ENCODE measurements at places on chromosomes 7 and 10. TPM values are rescaled to one million over a fixed set of nuclear protein-coding genes. Genes with fewer than 3 reads are reported as not detected.

AGR3 gene
- total RNA-seq = 122 TPM

SORBS1 gene
- 699 TPM for total RNA-seq

EBLN1 gene
- not detected for total RNA-seq

CALY gene
- total RNA-seq = 1.1 TPM

GRM3 gene
- not detected for total RNA-seq

PON3 gene
- total RNA-seq = 8.2 TPM

ATOH7 gene
- total RNA-seq = 0.19 TPM

MOGAT3 gene
- total RNA-seq = 66.2 TPM

TUBAL3 gene
- total RNA-seq = 20.9 TPM

CYP3A5 gene
- 179 TPM for total RNA-seq

LEP gene
- total RNA-seq = 0.22 TPM

IRF5 gene
- 6.9 TPM for total RNA-seq

EIF5AL1 gene
- total RNA-seq = 0.87 TPM

SRRM3 gene
- 0.67 TPM for total RNA-seq

NDUFB8 gene
- total RNA-seq = 169 TPM

MYO3A gene
- total RNA-seq = 0.29 TPM

OR13A1 gene
- not detected for total RNA-seq

AKR1D1 gene
- not detected for total RNA-seq

ADCY1 gene
- total RNA-seq = 0.76 TPM

TSPAN15 gene
- 118 TPM for total RNA-seq

ERVW-1 gene
- total RNA-seq = not detected

ENTPD1 gene
- 20.3 TPM for total RNA-seq

PIK3AP1 gene
- total RNA-seq = 13.2 TPM

FMC1 gene
- 12.3 TPM for total RNA-seq

RSBN1L gene
- total RNA-seq = 31.5 TPM

SEPTIN14 gene
- total RNA-seq = not detected

CLCN1 gene
- not detected for total RNA-seq

SNCG gene
- 22.1 TPM for total RNA-seq

BMI1 gene
- 26.6 TPM for total RNA-seq

CRHR2 gene
- not detected for total RNA-seq

PLAU gene
- 10.3 TPM for total RNA-seq

LRIT2 gene
- not detected for total RNA-seq

CDK14 gene
- 5.6 TPM for total RNA-seq

CAV2 gene
- total RNA-seq = 42.4 TPM

ANKRD1 gene
- 1.7 TPM for total RNA-seq

LRRN3 gene
- total RNA-seq = 0.73 TPM

MEIG1 gene
- total RNA-seq = not detected

DNMBP gene
- 48.3 TPM for total RNA-seq

DPCD gene
- total RNA-seq = 12.3 TPM

PAPOLB gene
- total RNA-seq = 0.09 TPM

ACTR3C gene
- 30.2 TPM for total RNA-seq

MSS51 gene
- total RNA-seq = 1.8 TPM

PNLIPRP3 gene
- not detected for total RNA-seq

IL6 gene
- not detected for total RNA-seq

SLC16A9 gene
- 28.8 TPM for total RNA-seq

CLIP2 gene
- 67.1 TPM for total RNA-seq

ASIC3 gene
- 3.4 TPM for total RNA-seq

LRGUK gene
- 0.47 TPM for total RNA-seq

PNLIP gene
- total RNA-seq = not detected

EFCAB10 gene
- total RNA-seq = not detected

OR2A5 gene
- total RNA-seq = not detected

PRPS1L1 gene
- not detected for total RNA-seq

Data from mucosa of descending colon (tissue), 3 donors.